ENCODE measurements at places on chromosomes 16 and 17.
A peak's percentile ranks its signal among the peaks of the same experiment; 100 is the strongest.

GRCh38 chr17:10618202-10618635 is 38.9 kb downstream of the MYH3 start:
- DNase-seq, result peak; percentile 24

- no peak for DNase-seq
Observed at GRCh38 chr17:19424934-19425868, 14.2 kb downstream of the RNF112 start.

DNA sequence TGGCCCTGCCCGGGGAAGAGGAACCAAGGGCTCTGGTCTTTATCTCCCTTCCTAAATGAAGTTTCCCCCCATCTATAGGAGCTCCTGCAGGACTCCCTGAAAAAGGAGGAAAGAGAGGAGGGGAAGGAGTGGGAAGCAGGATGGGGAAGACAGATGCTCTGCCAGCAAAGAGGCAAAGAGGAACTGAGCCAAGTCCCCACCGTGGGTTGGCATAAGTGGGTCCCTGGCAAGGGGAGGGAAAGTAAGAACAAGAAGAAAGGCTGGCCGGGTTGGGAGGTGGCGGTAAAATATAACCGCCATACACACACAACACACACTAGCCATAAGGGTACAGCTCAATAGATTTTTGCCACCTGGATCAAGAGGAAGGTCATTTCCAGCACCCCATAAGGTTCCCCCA is 6.1 kb upstream of the EIF1 start:
- no peak for DNase-seq

- DNase-seq, result no peak
Observed at GRCh38 chr17:47829870-47830269, 1.5 kb downstream of the MRPL10 start.

DNA sequence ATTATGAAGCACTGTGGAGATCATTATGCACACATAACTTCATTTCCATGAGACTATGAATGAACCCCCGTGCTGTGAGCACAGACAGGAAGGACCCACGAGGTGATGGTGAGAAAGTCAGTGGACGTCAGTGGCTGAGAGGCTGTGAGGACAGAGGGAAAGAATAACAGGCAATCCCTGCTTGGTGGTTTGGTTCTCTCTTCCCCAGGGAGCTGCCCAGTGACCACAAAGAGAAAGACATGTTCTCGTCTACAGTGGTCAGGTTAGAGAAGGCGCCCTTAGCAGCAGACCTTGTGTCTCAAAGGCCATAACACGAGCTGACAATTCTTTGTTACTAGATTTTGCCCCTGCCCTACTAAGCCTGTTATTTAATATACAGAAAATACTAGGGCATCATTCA is 609.2 kb downstream of the TOX3 start:
- DNase-seq, result no peak

- DNase-seq, result no peak
Observed at GRCh38 chr17:41835800-41836549, at the start of gene NT5C3B. TSS of gene NT5C3B (minus strand) at chr17:41836232. CDS start at chr17:41836193, 39 bp downstream.

- DNase-seq, result no peak
Observed at GRCh38 chr17:80632046-80632581, 87.5 kb downstream of the RPTOR start.

DNA sequence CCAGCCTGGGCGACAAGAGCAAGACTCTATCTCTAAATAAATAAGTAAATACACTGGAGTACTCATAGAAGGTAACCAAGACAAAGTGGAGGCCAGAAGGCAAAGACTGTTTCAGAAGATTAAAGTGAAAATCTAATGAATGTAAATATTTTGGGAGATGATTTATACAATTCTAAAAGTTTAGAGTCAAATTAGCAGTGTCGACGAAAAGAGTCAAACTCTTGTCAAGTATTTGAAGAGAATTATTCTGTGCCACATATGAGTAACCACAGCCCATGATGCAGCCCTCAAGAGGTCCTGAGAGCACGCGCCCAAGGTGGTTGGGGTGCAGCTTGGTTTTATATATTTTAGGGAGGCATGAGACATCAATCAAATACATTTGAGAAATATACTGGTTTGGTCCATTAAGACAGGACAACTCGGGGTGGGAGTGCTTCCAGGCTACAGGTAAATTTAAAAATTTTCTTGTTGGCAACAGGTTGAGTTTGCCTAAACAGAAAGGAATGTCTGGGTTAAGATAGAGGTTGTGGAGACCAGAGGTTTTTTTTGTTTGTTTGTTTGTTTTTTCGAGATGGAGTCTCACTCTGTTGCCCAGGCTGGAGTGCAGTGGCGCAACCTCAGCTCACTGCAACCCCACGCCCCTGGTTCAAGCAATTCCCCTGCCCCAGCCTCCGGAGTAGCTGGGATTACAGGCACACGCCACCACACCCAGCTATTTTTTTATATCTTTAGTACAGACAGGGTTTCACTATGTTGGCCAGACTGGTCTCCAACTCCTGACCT is 3.5 kb downstream of the CFDP1 start:
- no peak for DNase-seq

DNA sequence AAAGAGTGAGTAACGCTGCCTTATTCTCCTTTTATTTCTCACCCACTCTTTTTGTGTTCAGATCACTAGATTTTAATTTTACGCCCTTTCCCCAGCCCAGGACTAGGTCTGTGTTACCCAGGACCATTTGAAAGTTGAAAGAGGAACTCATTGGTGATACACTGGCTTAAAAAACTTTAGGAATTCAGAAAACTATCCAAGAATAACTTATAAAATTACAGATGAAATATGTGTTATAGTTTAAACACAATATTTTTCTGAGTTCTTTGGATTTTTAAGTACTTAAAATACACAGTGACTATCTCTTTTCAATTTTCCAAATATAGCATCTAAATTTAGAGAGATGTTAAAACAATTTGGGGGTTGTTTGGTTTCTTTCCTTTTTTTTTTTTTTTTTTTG is 385.2 kb downstream of the CDH13 start:
- DNase-seq, result no peak

- no peak for DNase-seq
Observed at GRCh38 chr16:4339909-4340308, 11.2 kb downstream of the PAM16 start.

DNA sequence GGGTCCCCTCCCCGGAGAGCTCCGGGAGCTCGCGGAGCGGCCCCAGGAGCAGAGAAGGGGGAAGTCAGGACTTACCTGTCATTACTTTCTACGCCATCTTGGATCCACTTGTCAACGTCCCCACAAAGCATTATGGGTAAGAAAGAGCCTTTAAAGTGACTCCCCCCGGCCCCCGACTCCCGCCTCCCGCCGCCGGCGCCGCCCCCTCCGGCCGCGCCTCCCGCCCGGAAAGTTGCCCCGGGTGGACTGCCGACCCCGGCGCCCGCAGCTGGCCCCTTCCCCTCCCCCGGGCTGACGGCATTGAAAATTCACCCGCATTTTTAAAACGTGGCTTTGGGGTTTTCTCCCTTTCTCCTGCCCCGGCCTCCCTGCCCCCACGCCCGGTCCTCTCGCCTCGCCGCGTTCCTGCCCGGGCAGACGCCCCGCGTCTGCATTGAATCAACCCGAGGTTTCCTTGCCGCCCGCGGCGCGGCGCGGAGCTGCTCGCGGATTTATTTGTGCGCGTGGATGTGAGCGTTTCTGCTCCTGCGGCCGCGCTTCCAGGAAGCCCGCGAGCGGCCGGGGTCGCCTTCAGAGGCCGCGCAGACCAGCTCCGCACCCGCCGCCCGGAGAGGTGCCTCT is at the start of gene HELZ:
Gene HELZ (minus strand): TSS at position 124 of the 621 bp plus-strand sequence. CDS start 26,392 bp downstream, outside the sequence.
- DNase-seq, result peak; percentile 39

Data from stimulated activated CD4-positive, alpha-beta T cell treated with anti-CD3 and anti-CD28 coated beads, Interleukin-15, amount 100 ng/mL, for 48 hours (primary cell).